ENCODE measurements at places on chromosomes 3 and 15. TPM values are rescaled to one million over a fixed set of nuclear protein-coding genes. Genes with fewer than 3 reads are reported as not detected.

The SPINT1 gene
- total RNA-seq = 232 TPM

The MOBP gene
- 0.14 TPM for total RNA-seq

The STXBP5L gene
- total RNA-seq = 0.35 TPM

The CDCP1 gene
- total RNA-seq = 42.4 TPM

The KIF15 gene
- total RNA-seq = 1.7 TPM

The LSMEM2 gene
- total RNA-seq = 0.95 TPM

DNA sequence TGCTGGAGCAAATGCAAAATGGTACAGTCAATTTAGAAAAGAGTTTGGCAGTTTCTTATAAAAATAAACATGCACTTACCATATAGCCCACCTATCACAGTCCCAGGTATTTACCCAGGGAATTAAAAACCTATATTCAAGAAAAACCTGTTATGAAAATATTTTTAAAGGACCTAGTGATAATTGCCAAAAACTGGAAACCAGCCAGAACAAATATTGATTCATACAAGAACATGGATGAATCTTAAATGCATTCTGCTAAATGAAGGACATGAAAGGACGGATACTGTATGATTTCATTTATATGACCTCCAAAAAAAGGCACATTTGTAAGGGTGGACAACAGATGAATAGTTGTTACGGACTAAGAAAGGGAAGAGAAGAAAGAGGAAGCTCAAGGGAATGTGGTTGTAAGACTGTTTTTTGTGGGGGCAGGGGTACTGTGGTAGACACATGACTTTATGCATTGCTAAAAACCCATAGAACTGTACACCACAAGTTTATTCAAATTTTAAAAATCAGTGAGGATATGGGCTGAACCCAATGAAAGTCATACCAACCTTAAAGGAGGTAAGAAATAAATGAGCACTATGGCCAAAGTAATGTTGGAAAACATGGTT, 61.0 kb downstream of the ZBBX start:
- DNase-seq = no peak

DNA sequence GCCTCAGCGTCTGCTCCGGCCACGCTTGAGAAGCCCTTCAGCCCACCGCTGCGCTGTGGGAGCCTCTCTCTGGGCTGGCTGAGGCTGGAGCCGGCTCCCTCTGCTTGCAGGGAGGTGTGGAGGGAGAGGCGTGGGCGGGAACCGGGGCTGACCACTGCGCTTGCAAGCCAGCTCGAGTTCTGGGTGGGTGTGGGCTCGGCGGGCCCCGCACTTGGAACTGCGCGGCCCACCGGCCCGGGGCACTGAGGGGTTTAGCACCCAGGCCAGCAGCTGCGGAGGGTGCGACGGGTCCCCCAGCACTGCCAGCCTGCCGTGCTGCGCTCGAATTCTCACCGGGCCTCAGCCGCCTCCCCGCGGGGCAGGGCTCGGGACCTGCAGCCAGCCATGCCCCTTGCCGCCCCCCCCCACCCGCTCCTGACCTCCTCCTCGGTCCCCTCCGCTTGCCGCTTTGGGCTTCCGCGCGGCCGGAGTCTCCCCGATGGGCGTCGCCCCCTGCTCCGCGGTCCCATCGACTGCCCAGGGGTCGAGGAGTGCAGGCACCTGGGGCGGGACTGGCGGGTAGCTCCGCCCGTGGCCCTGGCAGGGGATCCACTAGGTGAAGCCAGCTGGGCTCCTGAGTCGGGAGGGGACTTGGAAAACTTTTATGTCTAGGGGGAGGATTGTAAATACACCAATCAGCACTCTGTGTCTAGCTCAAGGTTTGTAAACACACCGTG, 106.7 kb downstream of the RAP2B start:
- DNase-seq = no peak

- no peak for DNase-seq
These were observed 112.6 kb downstream of the SLC49A4 start for GRCh38 chr3:122907471-122907870.

GRCh38 chr3:152352554-152352953, 83.8 kb downstream of the MBNL1 start:
- DNase-seq = no peak

DNA sequence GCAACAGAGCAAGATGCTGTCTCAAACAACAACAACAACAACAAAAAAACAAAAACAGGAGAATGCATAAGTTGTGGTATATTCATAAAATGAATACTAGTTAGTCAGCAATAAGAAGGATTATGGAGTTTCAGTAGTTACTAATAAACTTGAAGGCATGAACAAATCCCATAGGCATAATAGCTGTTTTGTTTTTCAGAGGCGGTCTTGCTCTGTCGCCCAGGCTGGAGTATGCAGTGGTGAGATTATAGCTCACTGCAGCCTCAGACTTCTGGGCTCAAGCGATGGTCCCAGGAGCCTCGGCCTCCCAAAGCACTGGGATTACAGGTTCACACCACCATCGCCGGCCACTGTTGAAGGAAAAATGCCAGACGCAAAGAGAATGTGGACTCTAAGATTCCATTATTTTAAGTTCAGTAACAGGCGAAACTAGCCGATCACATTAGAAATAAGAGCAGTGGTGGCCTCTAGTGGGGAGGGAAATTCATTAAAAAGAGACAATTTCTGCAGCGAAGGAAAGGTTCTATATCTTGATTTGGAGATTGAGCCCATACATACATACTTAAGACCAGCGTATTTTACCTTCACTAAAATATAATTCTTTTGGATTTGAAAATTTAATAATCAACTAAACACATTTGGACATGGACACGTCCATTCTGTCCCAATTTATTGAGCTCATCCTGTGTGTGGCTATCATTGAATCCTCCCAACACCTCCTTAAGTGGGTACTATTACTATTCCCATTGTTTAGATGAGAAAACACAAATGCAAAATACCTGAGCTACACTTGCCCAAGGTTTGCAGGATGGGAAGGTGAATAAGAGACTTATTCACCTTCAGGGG, 27.4 kb upstream of the HDAC11 start:
- peak; percentile 54 for DNase-seq

GRCh38 chr15:50009634-50010033, 109.4 kb downstream of the ATP8B4 start:
- DNase-seq = peak; percentile 19

DNA sequence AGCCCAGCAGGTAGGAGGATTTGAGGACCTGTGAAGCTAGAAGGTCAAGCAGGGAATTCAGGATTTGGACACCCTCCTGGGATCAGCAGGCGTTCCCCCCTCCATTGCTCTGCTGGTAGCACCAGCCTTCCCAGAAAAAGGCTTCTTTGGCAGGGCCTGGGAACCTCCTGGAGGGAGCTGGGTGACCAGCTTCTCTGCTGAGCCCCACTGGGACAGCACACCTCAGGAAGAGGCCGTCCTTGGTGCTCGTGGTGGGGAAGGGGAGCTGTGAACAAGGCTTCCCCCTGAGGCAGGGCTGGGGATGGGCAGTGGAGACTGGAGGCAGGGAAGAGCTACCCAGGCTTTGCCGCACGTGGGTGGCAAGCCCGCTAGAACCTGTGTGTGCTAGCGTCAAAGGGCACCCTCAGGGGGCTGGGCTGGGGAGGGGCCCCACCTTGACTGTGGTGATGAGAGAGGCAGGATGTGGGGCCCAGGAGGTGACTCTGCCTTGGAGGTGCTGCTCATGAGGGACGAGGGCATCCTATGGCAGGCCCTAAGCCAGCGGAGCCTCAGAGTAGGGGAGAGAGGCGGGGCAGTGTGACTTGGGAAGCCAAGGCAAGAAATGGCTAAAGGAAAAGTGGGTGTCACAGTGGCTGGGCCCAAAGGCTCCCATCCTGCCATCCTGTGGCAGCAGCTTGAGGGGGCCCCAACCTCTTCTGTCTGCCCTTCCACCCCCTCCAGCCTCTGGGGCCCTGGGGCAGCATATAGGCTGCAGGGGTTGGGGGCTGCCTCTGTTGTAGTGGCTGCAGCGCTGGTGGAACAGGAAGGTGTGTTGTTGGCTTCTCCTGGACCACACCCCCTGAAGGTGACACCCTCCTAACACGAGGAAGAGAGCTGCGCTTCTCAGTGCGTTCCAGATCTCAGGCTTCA, 20.7 kb downstream of the KLF13 start:
- no peak for DNase-seq

DNA sequence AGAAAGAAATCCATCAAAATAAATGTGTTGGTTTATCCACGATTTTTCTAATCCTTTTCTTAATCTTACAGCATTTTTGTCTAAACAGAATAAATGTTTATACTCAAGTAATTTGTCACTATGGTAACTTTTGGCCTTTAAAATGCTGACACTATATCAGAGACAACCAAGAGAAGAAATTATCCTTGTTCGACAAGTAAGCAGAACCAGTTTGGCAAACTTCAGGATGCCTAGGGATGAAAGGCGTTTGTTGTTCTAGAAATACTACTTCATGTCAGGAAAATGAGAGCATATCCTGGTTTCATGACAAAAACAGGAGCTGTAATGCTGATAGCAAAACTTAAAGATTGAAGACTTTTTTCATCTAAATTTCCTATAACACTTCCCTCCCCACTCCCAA, 308.0 kb upstream of the ATP11B start:
- DNase-seq = no peak

- DNase-seq = no peak
These were observed 81.2 kb downstream of the PLCH1 start for GRCh38 chr3:155663467-155664212.

GRCh38 chr3:19183584-19183983, 35.3 kb downstream of the KCNH8 start:
- no peak for DNase-seq

GRCh38 chr15:48556159-48556897, 89.2 kb downstream of the FBN1 start:
- no peak for DNase-seq

DNA sequence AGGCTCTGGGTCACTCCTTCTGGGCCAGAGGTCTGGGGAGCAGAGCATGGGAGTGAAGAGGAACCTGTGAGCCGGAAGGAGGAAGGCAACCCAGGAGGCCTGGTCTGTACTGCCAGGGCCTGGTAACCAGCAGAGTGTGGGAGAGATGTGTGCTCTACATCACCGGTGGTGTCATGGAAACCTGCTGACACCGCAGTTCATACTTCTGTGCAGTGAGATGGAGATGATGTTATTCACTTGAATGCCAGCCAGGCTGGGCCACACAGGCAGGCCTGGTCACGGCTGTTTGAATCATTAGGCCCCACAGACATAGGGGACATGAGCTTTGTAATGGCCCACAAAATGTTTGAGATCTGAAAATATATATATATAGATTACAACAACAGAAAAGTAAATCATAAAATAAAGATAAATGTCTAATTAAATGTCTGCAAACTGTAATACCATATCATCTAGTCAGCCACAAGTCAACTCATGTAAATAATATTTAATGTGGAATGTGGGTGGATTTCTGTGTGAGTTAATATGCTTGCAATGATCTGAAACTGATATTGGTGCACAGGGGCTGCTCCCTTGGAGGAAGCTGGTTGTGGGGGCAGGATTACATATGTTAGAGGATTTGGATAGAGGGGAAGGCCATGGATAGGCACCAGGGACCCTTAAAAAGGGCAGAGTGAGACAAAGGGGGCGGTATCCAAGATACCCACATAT, 108.5 kb upstream of the PFN2 start:
- peak; percentile 24 for DNase-seq

DNA sequence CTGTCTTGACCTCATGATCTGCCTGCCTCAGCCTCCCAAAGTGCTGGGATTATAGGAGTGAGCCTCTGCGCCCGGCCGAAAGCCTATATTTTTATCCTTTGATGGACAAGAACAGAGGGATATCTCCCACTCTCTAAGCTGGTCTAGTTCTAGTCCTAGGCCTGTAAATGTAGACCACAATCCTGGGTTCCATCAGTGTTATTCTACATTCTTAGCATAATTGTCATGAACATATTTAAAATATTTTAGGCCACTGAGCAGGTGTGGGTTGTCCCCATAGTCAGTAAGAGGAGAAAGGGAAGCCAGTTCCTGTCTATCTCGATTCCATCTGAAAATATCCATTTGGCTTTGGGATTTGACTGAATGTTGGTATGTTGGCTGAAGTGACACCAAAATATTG, 118.1 kb downstream of the EBLN2 start:
- DNase-seq = no peak

DNA sequence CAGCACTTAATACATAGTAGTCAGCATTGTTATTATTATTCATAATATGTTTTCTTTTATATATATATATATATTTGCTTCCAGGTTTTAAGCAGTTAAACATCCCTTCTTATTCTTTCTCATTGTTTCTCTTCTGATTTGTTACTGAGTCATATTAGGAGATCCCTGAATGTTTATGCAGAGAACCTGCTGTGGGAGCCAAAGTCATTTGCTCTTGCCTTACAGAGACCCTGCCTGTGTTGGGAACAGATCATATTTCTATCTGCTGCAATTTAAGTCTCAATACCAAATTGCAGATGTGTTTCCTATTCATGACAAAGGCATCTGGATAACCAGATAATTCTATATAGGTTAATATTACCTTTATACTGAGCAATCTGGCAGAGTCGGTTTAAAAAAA, 323.0 kb upstream of the UMPS start:
- no peak for DNase-seq

- DNase-seq = no peak
These were observed 24.4 kb downstream of the LARP6 start for GRCh38 chr15:70829371-70830166.

DNA sequence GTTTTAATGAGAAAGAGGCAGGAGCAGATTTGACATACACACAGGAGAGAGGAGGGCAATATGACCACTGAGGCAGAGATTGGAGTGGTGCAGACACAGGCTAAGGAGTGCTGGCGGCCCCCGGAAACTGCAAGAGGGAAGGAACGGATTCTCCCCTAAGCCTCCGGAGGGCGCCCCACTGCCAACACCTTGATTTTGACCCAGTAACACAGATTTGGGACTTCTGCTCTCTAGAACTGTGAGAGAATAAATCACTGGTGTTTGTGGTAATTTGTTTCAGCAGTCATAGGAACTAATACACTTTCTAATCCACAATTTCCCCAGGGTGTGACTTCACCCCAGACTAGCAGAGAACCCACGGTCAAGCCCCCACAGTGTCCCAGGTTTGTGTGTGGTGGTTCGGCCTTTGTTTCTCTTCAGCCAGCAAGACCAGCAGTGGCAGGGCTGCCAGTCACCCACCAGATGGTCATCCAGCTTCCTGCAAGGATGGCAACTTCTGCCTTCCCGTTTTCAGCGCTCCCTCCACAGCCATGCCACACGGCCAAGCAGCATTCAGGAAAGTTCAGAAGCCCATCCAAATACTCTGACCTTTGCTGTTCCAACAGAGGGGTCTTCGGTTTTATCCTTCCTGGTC, 23.6 kb upstream of the TSPAN3 start:
- no peak for DNase-seq

GRCh38 chr3:184965639-184966430, 153.9 kb downstream of the VPS8 start:
- no peak for DNase-seq

GRCh38 chr15:39624806-39625205, 43.9 kb downstream of the THBS1 start:
- peak; percentile 64 for DNase-seq
